ENCODE measurements at places on chromosomes 1 and 21.

GRCh38 chr1:119958223-119958622 lies 61.9 kb upstream of the ADAM30 start:
- no peak for DNase-seq

DNA sequence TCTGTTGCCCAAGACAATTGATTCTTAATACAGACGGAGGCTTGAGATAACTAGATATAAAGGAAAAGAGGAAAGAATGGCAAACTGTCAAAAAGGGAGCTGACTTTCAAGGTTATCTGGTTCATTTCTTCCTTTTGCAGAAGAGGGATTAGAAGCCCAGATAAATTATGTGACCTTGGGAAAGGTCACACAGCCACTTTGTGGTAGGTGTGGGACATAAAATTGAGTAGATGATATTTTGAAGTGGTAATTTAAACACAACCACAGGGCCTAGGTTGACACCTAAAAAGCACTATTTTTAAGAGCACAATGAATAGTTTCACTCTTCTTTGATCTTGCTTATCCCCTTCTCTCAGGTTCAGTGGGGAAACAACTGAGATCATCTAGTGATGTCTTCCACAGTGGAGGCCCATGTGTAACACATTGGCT lies 16.9 kb upstream of the KIAA0040 start:
- no peak for DNase-seq

DNA sequence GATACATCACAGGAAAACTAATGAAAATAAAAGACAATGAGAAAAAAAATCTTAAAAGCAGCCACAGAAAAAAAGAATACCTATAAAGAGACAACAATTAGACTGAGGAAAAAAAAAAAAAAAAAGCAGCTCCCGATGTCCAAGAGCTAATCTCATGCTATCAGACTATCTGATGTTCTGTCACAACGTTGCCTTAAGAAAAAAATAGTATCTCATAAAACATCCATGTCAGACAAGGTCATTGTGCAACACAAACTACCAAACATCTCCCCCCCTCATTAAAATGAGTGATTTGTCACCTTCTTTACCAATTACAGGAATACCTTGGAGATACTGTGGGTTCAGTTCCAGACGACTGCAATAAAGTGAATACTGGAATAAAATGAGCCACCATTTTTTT lies 68.9 kb downstream of the ZNF644 start:
- no peak for DNase-seq

GRCh38 chr1:8947127-8947691 lies 1.5 kb downstream of the CA6 start:
- DNase-seq, result peak; percentile 76

DNA sequence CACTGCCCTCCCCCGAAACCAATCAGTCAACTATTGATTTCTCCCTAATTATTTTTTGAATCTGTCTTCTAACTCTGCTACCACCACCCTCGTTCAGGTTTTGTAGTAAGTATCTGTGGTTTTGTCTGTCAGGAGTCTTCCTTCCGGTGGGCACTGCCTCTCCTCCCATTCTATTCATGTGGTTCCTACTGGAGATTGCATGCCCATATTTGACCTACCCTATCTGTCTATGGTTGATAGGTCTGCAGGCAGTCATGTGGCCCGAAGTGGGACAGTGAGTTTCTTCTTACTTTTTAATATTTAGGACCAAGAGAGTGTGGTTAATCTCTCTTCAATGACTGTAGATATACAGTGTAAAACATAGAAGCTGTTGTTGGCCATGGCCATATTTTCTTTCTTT lies 17.8 kb upstream of the MAST2 start:
- DNase-seq, result no peak

- no peak for DNase-seq
Measured at GRCh38 chr1:246178717-246179311, 328.3 kb downstream of the SMYD3 start.

DNA sequence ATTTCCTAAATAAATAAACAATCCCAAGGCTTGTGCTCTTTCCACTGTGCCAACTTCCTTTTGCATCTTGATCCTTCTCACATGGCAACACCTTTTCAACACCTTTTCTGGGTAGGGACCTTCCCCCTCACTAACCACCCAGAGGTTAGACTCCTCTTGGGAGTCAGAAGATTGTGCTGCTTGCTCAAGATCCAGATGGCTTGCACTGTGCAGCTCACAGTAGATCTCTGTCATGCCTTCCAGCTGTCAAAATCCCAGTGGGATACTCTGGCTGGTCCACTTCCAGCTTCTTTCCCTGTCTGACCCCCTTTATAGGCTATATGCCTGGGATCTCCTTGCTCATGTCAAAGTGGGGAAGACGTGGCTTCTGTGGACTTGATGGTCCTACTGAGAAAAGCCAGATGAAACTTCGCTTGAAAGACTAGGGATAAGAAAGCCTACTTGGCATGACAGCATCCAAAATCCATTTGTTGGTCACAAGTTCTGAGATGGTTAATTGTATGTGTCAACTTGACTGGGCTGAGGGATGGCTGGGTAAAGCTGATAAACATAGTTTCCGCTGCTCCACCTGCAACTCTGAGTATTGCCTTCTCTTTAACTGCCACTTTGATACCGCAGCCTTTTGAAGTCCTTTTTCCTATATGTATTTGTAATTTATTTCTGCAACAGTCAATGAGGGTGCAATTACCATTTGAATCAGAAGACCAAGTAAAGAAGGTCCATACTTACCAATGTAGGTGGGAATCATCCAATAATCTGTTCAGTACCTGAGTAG lies 74.5 kb downstream of the S1PR1 start:
- no peak for DNase-seq

GRCh38 chr1:183544598-183545297 lies 45.5 kb downstream of the NCF2 start:
- DNase-seq, result no peak

- no peak for DNase-seq
Measured at GRCh38 chr1:55418208-55419000, 203.2 kb upstream of the USP24 start.

DNA sequence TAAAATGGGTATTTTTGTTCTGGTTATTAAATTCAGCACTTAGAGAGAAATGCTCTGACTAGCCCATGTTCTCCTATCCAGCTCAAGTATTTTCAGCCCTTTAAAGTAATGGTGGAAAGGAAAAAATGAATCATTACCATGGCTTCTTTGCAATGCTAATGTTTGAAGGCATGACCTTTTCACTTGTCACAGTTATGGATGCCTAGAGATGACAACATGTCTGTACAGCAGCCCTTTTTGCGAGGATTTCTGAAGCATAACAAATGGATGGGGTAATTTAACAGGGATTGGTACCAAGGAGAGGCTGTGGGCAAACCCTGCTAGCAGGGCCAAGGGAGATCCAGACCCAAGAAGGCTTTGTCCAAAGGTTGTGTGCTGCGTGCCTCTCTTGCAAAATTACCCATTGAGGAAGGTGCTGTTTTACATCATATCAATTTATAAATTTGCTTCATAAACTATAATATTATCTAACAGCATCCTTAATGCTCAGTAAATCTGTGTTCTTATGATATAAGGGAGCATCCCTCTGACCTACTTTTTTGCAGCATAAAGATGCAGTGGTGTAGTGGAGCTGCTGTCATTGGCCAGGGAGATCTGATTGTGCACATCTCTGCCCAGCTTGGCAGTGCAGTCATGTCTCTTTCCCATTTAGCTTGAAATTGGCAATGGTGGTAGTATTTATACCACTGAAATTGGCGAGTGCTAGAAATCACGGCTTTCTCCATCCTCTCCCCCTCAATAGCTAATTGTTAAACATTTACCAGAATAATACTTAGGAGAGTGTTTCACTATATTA lies 327.1 kb downstream of the PCP4 start:
- peak; percentile 36 for DNase-seq

- no peak for DNase-seq
Measured at GRCh38 chr1:48040154-48040553, 43.0 kb upstream of the TRABD2B start.

DNA sequence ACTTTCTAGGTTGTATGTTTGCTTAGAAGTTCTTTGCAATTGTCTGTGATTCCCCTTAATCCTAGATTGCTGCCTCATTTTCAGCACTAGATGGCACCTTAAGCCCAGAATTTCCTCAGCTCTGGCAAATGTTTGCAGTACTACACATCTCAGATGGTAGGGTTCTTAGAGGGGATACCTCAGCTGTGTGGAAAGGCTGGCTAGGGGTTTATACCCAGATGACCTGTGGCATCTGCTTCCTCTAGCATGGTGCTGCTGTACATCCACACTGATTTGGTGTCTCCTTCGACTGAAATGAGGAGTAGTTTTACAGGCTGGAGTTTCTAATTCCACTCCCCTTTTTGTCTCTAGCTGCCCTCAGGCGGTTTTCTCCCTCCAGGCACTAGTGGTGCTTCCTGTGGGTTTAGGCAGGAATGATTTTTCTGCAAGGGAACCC lies 23.5 kb downstream of the ASB17 start:
- DNase-seq, result no peak

Measured in cardiac septum (tissue), 1 donor.